ENCODE measurements at places on chromosomes 1 and 21. TPM values are rescaled to one million over a fixed set of nuclear protein-coding genes. Genes with fewer than 3 reads are reported as not detected.

- no peak for DNase-seq
Measured at GRCh38 chr1:175075572-175076568, 8.2 kb downstream of the TNN start.

- DNase-seq: no peak
Measured at GRCh38 chr1:89608984-89609725, 23.8 kb upstream of the LRRC8C start.

GRCh38 chr1:116804736-116805135, 50.5 kb downstream of the CD2 start:
- no peak for DNase-seq

- DNase-seq: no peak
Measured at GRCh38 chr21:45442276-45442675, 37.3 kb downstream of the COL18A1 start.

DNA sequence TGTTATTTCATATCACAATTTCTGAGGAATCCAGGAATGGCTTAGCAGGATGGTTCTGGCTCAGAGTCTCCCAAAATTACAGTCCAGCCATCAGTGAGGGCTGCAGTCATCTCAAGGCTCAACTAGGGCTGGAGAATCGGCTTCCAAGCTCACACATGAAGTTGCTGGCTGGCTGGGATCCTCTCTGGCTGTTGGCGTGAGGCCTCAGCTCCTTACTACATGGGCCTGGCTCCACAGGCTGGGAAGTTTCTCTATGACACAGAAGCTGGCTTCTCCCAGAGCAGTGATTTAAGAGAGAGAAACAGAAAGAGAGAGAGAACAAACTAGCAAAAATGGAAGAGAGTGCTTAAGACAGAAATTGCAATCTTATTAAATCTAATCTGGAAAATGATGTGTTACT, 38.8 kb upstream of the RGS8 start:
- peak; percentile 71 for DNase-seq

DNA sequence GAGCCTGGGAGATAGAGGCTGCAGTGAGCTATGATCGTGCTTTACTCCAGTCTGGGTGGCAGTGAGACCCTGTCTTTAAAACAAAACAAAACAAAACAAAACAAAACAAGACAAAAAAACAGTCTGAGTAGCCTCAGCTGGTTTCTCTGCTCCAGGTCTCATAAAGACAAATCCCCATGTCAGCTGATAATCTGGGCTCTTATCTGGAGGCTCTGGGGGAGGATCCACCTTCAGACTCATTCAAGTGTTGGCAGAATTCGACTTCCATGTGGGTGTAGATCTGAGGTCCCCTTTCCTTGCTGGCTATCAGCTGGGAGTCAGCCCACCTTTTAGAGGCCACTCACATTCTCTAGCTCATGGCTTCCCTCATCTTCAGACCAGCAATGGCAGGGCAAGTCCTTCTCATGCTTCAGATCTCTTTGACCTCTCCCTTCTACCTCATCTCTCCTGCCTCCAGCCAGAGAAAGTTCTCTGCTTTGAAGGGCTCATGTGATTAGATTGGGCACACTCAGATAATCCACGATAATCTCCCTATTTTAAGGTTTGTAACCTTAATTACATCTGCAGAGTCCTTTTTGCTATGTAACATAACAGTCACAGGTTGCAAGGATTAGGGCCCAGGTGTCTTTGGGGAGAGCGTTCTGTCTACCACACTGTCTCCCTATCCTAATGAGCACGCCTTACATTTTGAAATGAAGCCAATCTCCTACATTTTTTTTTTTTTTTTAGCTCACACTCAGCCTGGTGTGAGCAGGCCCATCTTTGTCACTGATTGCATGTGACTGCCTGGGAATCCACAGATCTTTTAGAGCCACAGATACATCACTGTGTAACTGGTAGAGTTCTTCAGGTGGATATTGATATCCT, 7.5 kb upstream of the PYCR2 start:
- DNase-seq: no peak

Gene RAP1GAP
- 3.9 TPM for total RNA-seq

Measured in skin of body (tissue), 3 donors.